ENCODE measurements at places on chromosomes 6 and 20.

GRCh38 chr6:11814106-11814505 is 35.5 kb upstream of the ADTRP start:
- DNase-seq: no peak

DNA sequence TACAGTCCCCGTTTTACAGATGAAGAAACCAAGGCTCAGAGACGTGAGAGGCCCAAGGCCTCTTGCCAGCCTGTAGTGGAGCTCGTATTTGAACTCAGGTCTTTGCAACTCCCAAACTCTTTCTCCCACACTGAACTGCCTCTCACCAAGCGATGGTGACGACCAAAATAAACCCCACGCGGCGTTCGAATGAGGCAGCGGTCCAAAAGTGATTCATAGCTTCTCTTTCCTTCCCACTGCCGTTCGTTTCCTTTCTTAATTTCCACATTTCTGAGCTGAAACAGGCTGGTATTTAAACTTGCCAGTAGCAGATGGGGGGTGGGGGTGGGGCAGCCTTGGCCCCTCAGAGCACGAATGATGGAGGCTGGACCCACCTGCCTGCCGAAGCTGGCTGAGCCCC is 252.9 kb upstream of the KCNG1 start:
- DNase-seq: no peak

- no peak for DNase-seq
Measured at GRCh38 chr20:44970243-44970757, 4.0 kb downstream of the STK4 start.

- no peak for DNase-seq
Measured at GRCh38 chr20:22582386-22582963, 1.9 kb downstream of the FOXA2 start.

DNA sequence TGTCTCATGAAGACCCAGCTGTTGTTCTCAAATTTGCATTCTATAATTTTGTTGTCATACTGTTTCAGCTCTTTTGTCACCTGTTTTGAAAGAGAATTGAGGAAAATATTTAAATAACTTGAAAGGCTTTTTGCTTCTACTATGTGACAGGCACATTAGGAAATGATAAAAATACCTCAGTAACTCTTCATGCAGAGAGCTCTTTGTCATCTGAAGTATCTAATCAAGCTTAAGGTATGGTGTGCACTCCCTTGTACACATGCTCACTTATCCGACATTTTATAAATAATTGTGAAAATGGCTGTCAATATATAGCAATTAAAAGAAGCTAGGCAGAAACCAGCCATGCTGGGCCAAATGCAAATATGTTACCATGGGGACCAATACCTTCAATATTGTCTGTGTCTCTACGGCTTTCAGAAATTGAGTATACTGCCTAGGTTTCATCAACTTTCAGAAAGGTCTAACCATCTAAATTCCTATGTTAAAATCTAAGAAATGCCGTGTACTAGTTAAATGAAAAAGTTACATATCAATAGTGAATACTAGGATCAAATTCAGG is 349.0 kb downstream of the RNGTT start:
- no peak for DNase-seq

GRCh38 chr6:155493694-155494143 is 38.1 kb upstream of the NOX3 start:
- no peak for DNase-seq

DNA sequence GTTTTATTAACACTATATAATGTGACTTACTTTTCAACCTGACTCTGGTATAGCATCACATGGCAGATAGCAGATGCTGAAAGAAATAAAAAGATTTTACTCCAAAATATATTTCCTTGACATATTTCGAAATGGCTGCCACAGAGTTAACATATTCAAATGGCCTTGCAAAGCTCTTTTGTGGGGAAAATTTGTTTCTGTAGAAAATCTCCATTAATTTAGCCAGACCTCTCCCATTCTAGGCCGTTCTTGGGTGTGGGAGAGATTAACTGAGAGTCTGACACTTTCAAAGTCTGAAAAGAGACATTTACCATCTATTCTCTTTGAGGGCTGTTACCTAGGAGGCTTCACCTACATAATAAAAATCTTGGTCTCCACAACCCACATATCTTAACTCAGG is 217.2 kb downstream of the OTOR start:
- DNase-seq: no peak

GRCh38 chr20:60295214-60295613 is 337.0 kb downstream of the CDH26 start:
- no peak for DNase-seq

GRCh38 chr6:129552413-129552812 is 157.6 kb downstream of the ARHGAP18 start:
- no peak for DNase-seq

DNA sequence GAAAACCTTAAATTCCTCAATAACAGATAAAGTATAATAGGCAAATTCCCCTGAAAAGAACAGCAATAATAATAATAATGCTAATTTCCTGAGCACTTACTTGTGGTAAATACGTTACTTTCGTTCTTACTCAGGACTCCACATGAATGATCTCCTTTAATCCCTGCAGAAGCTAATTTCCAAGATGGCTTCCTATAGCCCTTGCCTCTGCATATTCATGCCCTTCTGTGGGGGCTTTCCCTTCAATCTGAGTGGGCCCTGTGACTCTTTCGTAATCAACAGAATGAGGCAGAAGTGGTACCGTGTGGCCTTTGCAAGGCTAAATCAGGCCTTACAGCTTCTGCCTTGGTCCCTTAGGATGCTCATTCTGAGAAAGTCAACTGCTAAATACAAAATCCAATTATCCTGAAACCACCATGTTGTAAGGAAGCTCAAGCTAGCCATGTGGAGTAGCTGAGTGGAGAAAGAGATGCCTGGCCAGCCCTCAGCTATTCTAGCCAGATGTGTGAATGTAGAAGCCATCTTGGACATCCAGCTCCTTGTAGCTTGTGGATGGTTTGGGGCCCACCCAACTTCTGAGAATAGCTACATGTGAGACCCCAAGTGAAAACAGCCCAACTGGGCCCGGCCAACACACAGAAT is 50.5 kb downstream of the MCUR1 start:
- no peak for DNase-seq

- no peak for DNase-seq
Measured at GRCh38 chr6:108748959-108749358, 99.3 kb upstream of the ARMC2 start.

DNA sequence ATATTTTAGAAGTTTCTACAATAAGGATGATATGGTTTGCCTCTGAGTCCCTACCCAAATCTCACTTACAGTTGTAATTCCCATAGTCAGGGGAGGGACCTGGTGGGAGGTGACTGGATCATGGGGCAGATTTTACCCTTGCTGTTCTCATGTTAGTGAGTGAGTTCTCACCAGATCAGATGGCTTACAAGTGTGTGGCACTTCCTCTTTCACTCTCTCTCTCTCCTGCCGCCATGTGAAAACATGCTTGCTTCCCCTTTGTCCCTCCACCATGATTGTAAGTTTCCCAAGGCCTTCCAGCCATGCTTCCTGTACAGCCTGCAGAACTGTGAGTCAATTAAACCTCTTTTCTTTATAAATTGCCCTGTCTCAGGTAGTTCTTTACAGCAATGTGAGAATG is 527.5 kb upstream of the ID4 start:
- no peak for DNase-seq

- no peak for DNase-seq
Measured at GRCh38 chr6:14804001-14804784, 441.7 kb upstream of the JARID2 start.

DNA sequence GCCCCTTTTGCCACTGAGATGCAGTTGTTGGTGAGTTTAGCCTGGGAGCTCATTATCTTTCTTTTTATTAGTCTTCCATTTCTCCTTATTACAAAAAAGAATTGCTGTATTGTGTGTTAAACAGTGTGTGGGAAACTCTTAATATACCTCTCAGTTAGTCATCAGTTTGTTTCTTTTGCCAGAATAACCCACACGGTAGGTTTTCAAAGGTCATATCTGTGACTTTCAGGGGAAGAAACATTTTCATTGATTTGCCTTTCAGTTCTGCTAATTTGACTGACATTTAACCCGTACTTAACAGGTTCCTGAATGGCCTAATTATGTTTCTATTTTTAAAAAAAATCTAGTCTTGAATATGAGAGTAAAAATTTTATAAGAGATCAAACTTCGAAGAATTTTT is 145.3 kb downstream of the KHDC1L start:
- no peak for DNase-seq

- no peak for DNase-seq
Measured at GRCh38 chr20:59575653-59576052, 28.7 kb upstream of the PHACTR3 start.

GRCh38 chr6:5199702-5200101 is 61.0 kb downstream of the LYRM4 start:
- no peak for DNase-seq

GRCh38 chr6:146289816-146290588 is 253.6 kb upstream of the RAB32 start:
- no peak for DNase-seq

GRCh38 chr6:11434565-11435326 is 102.8 kb upstream of the TMEM170B start:
- DNase-seq: no peak

- DNase-seq: no peak
Measured at GRCh38 chr6:150734235-150734634, 131.3 kb upstream of the MTHFD1L start.

- no peak for DNase-seq
Measured at GRCh38 chr6:151239603-151240035, at the start of gene AKAP12. TSS of gene AKAP12 (plus strand) at chr6:151239967. CDS start at chr6:151240563, 596 bp downstream.

- no peak for DNase-seq
Measured at GRCh38 chr20:49685161-49685601, 28.5 kb downstream of the B4GALT5 start.

Data from stimulated activated CD8-positive, alpha-beta memory T cell treated with anti-CD3 and anti-CD28 coated beads, Interleukin-15, amount 100 ng/mL, for 4 hours (primary cell).